ENCODE measurements at places on chromosomes 12 and 14.

DNA sequence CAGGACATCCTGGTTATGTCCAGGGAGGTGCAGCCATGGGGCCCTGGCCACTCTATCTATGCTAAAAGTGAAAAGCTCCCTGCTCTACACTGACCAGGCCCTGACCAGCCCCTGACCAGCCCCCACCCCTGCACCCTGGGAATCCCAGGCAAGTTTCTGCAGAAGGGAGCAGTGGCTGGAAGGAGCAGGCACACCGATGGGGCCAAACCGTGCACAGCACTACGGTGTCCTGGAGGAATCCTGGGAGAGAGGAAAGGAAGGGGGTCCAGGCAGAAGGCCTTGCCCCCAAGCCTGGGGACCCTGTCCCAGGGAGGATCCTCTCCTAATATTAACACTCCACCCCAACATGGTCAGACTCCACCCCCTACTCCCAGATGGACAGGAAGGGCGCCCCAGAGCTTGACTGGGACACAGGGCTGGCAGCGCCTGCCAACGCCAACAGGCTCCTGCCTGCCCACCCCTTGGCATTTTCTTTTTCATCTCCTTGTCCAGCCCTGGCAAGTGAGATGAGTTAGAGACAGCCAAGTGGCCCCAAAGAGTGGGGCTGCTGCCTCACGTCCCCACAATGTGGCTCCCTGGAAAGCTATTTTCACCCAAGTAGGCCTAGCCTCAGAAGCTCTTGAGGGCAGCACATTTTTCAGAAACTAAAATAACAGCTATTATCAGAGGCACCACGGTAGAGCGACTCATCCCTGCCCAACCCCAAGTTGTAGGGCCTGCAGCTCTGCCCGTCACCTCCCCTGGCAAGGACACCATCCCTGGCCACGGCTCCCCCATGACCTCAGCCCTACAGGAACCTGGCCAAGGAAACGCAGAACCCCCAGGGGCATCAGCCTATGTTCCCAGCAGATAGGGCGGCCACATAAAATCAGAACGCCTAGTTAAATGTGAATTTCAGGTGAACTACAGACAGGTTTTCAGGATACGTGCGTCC is 82.6 kb downstream of the SCARB1 start:
- DNase-seq = no peak

DNA sequence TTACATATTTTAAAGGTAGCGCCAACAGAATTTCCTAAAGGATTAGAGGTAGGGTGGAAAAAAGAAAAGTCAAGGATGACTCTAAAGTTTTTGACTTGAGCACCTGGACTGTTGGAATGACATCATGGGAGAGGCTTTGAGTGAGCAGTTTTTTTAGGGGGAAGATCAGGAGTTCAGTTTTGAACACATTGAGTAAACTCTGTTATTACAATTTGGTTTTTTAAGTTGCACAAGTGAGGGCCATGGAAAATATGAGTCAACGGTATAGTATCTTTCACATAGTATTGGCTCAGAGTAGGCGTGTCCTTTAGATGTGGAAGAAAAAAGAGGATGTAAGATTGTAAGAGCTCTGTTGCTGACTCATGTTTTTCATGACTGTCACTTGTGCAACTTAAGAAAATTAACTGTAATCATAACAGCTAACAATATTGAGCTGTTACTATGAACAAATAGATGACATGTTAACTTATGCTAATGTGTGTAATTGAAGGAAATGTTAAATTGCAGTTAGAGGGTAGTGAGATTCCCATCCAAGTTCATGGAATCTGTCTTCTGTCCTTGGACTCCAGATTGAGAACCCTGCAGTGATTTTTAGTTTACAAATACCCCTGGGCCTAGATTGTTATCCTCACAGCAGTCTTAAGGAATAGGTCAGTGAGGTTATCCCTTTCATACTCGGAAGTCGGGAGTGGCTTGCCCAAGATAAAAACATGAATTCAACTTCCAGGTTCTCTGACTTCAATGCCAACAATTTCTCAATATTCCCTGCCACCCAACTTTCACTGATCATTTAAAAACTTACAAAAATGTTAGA is 48.2 kb upstream of the ATP2B1 start:
- DNase-seq = no peak

GRCh38 chr12:119989731-119990381 is 820 bp downstream of the BICDL1 start:
- DNase-seq = no peak

DNA sequence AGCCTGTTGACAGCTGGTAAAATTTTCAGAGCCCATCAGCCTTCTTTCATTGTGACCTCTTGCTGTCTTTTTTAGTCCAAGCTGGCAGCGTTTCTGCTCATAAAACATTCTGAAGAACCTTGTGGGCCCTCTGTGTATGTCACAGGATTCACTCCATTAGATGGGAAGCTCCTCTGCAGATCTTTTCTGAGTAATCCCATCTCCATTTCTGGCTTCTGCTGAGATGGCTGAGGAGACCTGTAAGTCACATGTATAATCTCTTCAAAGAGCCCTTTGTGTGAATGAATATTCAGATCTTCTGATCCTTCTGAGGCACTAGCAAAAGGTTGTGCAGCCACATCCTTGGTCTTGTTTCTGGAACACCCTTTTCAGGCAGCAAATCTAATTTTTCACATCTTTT is 2.8 kb downstream of the RXYLT1 start:
- no peak for DNase-seq

GRCh38 chr12:40158592-40159111 is 52.8 kb upstream of the SLC2A13 start:
- DNase-seq = no peak

DNA sequence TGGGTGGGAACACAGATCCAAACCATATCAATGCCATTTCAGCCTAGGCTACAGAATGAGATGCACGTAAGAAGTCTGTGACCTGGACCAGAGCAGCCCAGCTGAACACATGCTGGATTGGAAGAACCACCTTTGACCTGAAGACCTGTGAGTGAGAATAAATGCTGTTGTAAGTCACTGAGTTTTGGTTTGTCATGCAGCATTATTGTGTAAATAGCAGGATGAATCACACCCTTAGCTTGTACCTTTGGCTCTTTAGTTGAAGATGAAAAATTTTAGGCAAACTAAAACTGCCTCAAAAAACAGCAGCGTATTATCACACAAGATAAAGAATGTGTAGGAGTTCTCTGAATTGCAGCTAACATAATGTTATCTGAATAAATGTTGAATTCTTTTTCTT is 199.4 kb upstream of the LRIG3 start:
- DNase-seq = no peak

- DNase-seq = no peak
These were observed 19.1 kb downstream of the TUNAR start for GRCh38 chr14:95895720-95896119.

DNA sequence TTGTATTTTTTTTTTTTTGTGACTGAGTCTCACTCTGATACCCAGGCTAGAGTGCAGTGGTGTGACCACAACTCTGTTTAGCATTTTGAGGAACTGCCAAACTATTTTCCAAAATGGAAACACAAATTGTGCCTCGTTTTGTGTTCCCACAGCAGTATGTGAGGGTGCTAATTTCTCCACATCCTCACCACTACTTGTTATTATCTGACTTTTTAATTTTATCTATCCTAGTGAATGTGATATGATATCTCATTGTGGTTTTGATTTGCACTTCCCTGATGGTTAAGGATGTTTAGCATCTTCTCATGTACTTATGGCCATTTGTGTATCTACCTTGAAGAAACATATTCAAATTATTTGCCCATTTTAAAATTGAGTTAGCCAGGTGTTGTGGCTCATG is 62.4 kb downstream of the SRGAP1 start:
- DNase-seq = no peak

DNA sequence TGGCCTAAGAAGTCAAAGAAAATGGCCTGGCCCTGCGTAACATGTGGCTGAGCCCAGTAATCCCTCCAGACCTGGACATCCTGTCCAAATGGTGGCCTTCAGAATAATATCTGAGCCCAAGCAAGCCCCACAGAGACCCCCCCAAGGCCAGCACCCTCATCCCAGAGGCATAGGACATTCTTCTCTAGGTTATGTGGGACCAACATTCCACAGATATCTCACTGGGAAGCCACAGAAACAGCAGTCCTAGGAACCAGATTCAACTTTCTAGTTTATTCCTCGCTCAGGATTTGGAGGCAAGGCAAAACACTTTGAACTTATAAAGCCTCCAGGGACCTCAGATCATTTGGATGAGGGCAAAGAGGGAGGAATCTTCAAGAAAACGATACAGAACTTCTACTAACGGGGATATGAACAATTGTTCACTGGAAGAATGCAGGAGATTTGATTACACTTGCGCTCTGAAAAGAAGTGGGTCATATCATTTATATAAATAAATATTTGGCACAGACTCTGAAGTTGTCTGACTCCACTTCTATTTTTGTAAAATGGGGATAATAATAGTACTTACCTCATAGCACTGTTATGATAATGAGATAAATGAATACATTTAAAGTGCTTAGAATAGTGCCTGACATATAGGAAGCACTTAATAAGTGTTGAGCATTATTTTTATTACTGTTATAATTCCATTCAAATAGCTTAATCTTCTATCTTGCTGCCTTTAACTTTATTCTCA is 171.5 kb downstream of the NUAK1 start:
- DNase-seq = no peak

DNA sequence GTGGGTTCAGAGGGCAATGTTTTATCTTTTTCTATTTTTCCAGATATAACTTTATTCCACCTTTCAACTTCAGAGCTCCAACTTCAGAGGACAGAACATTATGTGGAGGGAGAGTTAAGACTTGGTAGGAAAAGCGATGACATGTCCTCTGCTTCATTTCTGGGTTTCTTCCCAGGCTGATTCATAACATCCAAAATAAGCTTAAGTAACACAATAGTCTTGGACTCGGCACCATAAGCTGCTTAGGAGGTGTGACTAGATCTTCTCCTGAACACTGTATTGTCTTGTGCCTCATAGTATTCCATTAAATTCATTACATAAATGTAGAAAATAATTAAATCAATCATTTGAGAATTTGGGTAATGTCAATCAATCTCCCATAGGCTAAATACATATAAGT is 95.5 kb upstream of the PDE3A start:
- no peak for DNase-seq

- no peak for DNase-seq
These were observed 64.7 kb downstream of the CCDC92 start for GRCh38 chr12:123907726-123908476.

DNA sequence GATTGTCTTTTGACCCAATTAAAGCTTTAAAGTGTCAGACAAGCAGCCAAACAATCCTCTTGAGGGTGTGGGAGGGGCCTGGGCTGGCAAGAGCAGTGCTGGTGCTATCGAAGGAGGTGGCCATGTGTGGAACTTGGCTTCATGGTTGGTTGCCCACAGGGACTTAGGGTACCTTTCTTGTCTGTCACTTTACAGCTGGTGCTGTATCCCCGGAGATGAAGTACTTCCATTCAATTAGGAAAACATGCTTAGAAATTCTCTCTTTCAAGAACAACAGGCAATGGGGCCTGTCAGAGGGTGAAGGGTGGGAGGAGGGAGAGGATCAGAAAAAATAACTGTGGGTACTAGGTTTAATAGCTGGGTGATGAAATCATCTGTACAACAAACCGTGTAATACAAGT is 86.5 kb downstream of the DAAM1 start:
- no peak for DNase-seq

DNA sequence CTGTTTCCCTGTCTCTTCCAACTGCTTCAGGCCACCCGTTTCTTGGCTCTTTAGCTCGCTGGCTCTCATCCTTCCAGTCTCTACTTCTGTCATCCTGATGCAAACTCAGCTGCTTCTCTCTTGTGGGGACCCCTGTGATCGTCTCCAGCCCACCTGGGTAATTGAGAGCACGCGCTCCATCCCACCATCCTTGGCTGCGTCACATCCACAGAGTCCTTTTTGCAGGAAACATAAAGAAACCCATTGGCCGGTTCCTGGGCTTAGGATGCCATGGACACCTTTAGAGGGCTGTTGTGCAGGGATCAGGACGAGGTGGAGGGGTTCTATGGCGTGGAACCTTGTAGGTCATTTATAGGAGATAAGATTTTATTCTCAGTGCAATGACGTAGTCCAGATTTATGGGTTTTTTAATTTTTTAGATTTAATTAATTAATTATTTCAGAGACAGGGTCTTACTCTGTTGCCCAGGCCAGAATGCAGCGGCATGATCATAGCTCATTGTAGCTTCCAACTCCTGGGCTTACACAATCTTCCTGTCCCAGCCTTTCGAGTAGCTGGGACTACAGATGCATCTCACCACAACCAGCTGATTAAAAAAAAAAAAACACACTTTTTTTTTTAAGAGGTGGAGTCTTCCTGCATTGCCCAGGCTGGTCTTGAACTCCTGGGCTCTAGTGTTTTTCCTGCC is 82.6 kb downstream of the CCDC92 start:
- no peak for DNase-seq

- no peak for DNase-seq
These were observed 36.6 kb downstream of the GIT2 start for GRCh38 chr12:109959411-109960093.

- DNase-seq = no peak
These were observed 70.8 kb downstream of the SCN8A start for GRCh38 chr12:51661836-51662235.

DNA sequence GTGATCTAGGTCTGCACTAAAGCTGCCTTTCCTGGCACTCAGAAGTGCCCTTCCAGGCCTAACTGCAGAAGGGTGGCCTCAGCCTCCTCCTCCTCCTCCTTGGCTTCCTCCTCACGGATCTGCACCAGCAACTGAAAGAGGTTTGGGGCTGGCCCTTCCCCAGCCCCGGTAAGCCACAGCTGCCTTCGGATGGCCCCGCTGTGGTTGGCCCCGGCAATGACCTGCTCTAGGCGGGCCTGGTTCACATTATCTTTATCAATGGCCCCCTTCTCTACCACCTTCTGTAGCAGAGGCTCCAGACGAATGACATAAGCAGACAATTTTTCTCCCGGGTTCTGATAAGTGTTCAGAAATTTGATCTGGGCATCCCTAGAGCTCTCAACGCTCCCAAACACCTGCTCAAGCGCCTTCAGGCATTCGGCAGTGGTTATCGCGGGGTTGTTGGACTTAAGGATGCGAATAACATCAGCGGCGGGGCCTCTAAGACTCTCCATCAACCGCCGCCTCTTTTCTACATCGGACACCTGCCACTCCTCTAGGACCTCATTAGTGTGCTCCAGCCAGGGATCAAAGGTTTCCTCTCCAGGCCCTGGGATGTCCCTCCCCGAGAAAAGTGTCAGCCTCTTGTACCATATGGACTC is 1.5 kb downstream of the PNMA1 start:
- peak; percentile 15 for DNase-seq
